ENCODE measurements at places on chromosomes 3 and 15.

DNA sequence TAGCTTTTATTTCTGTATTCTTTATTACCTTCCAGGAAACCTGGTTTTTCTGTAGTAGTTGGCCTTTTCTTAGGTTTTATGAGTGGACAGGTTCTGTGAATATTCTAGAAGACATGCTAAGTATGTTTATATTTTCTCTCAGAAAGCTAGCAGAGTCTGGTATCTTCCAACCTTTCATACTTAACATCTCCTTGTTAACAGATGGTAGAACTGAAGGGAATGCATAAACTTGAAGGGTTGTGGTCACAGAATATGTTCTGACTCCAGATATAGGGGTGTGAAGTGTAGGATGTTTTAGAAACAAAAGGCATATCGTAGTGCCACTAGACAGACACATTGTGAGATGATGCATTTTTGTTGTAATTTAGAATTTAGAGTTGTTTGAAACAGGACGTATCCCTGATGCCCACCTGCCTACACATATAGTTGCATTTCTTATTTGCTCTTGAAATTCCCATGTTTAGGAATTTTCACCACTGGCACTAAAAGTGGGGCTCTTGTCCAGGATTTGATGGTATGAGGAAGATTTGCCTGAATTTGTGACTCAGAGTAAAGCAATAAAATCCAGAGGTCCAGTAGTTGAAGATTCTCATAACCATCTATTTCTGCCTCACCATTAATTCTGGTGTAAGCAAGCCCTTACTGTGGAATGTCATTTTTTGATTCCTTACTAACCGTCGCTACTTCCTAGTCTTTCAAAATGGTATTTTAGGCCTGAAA lies 274.5 kb downstream of the FEZF2 start:
- DNase-seq: no peak

GRCh38 chr15:101501703-101502373 lies 12.3 kb upstream of the PCSK6 start:
- DNase-seq: no peak

GRCh38 chr15:20345401-20345958 lies 196.1 kb downstream of the GOLGA6L6 start:
- DNase-seq: no peak

GRCh38 chr15:82833362-82833682 lies 23.9 kb downstream of the WHAMM start:
- DNase-seq: no peak

DNA sequence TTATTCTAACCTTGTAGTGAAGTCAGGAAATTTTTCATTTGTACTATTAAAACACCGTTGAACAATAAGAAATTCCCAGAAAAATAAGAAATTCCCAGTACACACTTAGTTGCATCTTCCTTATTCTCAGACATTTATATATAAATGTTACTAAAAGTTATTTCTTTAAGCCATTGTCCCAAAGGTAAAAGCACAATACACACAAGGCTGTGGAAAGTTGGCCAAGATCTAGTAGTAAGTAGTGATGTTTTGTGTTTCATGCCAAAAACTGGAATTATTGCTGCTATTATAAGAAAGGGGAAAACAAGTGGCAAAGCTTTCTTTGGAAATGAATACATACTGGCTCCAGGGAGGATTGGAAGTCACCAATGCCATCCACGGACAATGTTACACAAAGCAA lies 802.5 kb upstream of the DPPA4 start:
- DNase-seq: no peak

- DNase-seq: no peak
Observed at GRCh38 chr15:81087066-81087465, 47.0 kb upstream of the CFAP161 start.

DNA sequence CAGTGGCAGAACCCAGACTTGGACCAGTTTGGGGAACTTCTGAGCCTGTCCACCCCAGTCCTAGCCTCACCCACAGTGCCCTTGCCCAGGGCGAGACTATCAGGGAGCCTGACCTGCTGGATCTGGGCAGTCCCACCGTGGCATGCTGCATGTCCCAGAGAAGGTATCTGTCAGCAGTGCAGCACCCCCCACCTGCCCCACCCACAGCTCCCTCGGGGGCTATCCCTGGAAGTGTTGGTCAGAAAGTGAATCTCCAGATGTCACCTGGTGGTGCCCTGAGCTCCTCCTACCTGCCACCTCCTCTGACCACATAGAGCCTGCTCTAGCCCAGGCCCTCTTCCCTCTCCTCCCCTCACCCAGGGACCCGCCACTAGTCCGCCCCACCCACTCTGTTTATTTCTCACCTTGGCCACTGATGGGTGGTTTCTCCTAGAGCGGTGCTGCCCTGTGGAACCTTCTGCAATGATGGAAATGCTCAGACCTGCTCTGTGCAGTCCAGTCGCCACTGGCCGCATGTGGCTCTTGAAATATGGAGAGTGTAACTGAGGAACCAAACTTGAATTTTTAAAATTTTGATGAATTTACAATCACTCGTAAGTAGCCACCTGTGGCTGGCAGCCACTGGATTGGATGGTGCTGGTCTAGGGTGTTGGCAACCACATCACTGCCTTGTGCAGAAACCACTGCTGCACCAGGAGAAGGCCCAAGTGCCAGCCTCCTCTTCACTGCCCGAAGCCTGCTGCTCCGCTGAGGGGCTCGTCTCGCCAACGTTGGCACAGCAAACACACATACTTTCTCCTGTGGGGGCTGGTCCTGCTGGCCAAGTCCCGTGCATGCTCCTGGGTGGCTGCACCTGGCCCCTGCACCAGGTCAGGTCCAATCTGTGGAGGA lies 13.1 kb downstream of the HDAC11 start:
- DNase-seq: no peak

DNA sequence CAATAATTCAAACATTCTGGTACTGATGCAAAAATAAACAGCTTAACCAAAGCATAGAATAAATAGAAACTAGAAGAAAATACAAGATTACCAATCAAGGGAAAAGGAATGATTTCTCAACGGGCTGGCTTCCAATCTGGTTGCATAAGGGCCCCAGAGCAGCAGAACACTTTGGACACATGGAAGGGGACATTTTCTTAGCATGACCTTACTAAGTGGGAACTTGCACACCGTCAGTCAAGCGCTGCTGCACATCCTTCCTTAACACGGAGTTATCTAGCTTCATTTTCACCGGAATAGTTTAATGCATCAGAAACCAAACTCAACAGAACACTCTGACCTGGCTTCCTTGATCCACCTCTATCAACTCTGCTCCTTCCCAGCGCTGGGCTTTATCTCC lies 388.5 kb downstream of the VPS13C start:
- no peak for DNase-seq

- no peak for DNase-seq
Observed at GRCh38 chr15:82917249-82917648, 35.3 kb downstream of the HOMER2 start.

- DNase-seq: no peak
Observed at GRCh38 chr3:71195492-71195891, 388.0 kb downstream of the FOXP1 start.

- no peak for DNase-seq
Observed at GRCh38 chr3:121988146-121988545, 33.9 kb downstream of the ILDR1 start.

DNA sequence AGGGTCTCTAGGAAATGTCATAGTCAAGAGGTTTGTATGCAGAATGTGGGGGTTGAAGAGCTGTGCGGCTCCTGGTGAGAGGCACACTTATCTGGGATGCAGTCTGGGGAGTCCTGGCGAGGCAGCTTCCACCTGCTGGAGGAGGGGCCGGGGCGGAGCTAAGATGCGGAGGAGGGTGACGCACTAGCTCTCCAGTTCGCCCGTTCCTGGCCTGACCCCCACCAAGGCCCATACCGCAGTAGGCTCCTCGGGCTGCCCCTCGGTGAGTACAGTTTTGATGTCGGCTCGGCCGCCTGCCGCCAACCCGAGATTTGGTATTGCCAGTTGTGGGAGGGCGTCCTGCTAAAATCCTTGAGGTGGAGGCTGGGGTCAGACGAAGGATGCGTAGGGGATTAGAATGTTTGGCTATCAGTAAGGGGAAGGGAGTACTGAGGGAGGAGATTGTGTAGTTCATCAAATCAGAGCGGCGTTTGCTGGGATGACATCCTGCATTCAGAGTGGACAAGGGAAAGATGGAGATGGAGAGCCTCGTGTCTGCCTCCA lies at the start of gene SCG5:
Gene SCG5 (plus strand): TSS at position 194 of the 543 bp plus-strand sequence. CDS start 1,883 bp downstream, outside the sequence.
- DNase-seq: no peak

GRCh38 chr3:192212979-192213378 lies 514.4 kb downstream of the FGF12 start:
- no peak for DNase-seq

GRCh38 chr15:83158393-83158792 lies 49.2 kb downstream of the HDGFL3 start:
- no peak for DNase-seq

DNA sequence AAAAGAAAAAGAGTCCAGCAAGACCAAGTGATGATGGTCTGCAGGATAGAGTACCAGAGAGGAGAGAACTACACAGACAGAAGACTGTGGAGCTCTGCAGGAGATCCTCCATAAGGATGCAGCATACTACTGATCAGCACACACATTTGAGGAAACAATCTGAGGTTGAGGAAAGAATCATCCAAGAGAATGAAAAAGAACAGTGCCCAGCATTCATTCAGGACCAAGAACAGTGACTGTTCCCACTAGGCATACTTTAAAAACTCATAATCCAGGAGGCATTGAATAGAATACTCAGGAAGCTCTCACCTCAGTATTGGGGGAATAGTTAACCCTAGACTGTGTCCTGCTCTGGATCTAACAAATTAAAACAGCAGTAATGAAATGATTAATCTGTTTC lies 54.9 kb downstream of the THSD4 start:
- no peak for DNase-seq

DNA sequence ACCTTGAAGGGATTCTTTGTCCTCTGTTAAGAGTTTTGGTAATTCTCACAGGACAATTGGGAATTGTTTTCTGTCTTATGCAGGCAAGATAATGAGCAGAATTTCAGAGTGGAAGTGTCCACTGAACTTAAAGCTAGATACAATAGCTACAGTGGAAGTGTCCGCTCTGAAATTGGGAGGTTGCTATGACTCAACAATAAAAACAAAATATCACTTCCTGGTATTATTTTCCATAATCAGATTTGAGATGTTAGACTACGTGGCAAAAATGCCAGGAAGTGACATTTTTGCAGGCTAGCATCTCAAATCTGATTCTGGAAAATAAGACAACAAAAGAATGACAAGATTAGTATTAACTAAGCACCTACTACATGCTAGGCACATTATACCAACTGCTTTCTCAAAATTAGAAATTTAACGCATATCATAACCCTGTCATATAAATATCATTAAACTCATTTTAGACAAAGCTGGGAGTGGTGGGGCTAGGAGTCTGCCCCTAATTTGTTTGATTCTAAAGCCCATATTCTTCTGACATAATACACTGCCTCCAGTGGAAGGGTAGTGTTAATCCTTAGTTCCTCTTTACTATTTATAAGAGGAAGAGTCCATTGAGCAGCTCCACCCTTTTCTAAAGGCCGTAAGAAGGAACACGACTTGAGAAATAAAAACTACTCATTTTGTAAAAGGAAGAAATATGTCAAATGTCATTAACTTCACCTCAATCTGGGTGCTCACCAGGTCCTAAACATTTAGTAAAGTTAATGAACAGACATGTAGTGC lies 266.9 kb upstream of the STT3B start:
- DNase-seq: peak; percentile 53

DNA sequence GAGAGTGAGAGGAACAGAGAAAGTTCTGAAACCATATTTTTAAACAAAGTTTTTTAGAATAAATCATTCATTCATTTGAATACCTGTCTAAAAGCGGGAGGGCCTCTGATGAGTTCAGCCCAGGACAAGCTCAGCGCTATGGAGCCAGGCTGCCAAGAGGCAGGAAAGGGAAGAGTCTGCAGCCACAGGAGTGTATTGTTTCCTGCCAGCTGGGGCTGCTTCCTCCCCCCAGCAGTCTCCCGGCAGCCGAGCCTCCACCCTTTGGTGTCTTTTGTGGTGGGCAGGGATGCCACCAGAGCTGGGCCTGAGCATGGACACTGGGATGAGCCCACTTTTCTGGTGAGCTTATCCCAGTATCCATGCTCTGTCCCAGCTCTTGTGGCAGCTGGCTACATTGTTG lies 199.5 kb upstream of the TPRG1 start:
- DNase-seq: no peak

DNA sequence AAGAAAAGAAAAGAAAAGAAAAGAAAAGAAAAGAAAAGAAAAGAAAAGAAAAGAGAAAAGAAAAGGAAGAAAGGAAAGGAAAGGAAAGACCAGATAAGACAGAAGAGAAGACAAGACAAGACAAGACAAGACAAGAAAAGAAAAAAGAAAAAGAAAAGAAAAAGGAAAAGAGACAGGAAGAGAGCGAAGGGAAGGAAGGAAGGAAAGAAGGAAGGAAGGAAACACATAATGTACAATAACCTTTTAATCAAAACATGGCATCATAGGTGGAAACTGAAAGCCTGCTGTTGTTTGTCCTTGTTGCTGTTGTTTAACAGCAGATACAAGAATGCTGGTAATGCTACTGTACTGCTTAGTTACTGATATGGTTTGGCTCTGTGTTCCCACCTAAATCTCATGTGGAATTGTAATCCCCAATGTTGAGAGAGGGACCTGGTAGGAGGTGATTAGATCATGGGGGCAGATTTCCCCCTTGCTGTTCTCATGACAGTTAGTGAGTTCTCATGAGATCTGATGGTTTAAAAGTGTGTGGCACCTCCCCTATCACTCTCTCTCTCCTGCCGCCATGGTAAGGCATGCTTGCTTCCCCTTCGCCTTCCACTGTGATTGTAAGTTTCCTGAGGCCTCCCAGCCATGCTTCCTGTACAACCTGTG lies 67.3 kb downstream of the MCF2L2 start:
- no peak for DNase-seq

GRCh38 chr3:184075901-184076300 lies 21.0 kb upstream of the HTR3E start:
- no peak for DNase-seq
